Choroid plexus epithelial cell (primary cell): ENCODE measurements at places on chromosomes 1 and 21.

DNA sequence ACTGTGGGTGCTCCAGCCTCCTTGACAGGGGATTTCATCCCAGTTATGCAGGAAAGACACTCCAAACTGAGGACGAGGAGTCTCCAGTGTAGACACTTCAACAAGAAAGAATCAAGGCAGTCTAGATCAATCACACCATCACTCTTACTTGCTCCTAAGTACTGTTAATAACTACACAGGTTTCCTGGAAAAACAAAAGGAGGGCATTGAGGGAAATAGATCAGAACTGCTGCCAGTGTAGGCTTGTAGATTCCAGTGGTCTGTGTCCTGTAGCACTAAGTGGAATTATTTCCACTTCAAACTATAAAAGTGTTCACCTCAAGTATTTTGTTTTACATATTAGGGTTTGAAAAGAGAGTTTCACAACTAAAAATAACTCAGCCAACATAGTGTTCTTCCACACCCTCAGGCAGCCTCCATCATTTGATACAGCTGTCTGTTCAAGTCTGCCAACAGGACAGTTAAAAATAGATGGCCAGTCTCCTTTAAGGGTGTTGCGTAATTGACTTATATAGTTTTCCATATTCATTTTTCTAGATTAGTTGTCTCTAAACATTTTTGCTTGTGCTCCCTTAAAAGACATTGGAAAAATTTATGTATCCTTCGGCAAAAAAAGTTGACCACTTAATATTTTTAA, 32.0 kb upstream of the AGL start:
- peak; percentile 33 for DNase-seq

DNA sequence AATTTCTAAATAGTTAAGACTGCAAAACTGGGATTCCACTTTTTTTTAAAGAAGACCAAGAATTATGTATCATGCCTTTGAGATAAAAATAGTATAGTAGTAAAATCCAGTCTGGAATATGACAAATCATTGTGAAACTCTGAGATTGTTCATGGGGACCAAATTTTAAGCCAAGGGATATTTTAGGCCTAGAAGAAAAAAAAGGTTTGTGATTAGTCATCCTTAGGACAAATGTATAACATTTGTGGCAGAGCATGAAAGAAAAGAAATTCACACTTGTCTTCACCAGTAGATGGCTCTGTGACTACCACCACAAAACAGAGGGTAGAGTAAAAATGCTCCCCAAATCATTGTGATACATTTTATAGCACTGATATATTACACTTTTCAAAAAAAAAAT, 226.1 kb downstream of the KCTD3 start:
- peak; percentile 44 for DNase-seq

GRCh38 chr1:198903203-198903602, 264.4 kb downstream of the PTPRC start:
- no peak for DNase-seq

DNA sequence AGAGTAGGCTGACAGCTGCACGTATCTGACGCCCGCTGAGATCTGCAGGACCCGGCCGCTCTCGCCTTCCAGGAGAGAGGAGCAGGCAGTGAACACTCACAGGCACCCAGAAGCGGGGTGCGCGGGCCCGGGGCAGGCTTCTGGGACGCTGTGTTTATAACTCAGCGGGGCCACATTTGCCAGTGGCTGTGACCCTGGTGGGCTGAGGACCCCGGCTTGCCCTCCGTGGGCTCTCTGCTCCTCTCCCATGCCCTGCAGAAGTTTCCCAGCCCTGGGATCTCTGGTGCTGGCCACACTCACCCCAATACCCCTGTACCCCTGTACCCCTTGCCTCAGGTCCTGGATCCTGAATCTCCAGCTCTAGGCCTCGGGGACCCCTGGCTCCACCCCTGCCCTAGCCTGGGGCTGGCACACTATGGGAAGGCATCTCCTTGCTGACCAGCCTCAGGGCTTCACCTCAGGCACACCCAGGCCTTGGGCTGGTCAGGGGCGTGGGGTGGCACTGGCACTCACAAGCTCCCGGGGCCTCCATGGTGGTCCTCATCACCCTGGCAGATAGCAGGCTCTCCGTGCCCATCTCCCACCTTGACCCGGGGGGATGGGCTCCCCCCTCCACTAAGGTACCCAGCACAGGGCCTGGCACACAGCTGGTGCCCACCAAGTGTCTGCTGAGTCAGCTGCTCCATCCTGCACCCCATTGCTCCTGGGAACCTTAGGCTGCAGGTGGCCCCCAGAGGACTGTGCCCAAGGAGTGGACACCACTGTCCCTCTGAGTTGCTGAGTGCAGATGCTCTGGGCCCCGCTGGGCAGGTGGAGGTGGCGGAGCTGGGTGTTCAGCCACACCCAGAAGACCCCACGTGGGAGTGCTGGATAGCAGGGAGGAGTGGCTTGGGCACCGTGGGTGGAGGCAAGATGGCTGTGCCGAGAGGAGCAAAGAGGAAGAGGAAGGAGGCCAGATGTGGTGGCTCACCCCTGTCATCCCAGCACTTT, 32.4 kb downstream of the MORN1 start:
- DNase-seq = no peak

DNA sequence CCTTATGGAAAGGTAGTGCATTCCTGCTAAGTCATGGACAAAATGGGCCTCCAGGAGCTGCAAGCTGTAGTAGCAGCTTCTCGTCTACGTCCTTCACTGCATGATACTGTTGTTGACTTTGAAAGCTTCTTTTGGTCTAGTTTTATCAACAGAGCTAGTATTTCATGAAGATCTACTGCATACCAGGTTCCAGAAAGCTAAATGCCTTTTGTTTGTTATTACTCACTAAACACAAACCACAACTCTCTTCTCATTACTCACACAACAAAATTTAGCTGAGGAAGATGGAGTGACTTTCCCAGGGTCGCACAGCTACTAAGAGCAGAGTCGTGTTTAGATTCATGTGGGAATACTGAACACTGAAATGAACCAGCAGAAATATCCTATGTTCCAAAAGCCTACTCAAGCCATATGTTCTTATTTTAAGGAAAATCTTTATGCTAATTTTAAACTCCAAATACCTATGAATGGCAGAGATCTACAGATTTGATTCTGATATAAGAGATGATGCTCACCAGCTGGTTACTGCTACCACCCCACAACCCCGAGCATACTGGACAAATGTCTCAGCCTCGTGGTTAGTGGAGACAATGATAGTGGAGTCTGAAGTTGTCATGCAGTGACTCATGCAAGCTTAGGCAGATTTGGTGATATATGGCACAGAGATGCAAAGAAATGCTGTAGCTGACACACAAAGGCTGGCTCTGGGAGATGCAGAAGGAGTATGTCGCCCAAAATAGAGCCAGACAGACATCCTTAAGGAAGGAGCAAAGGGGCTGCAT, 20.6 kb downstream of the PGBD2 start:
- DNase-seq = peak; percentile 53

DNA sequence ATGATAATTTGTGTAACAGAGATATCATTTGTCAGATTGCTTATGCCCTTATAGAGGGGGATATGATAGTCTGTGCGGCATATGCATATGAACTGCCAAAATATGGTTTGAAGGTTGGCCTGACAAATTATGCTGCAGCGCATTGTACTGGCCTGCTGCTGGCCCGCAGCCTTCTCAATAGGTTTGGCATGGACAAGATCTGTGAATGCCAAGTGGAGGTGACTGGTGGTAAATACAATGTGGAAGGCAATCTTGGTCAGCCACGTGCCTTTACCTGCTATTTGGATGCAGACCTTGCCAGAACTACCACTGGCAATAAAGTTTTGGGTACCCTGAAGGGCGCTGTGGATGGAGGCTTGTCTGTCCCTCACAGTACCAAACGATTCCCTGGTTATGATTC, 82.4 kb downstream of the ZMYM4 start:
- DNase-seq = no peak

GRCh38 chr1:164137273-164137925, 421.6 kb upstream of the PBX1 start:
- DNase-seq = no peak

DNA sequence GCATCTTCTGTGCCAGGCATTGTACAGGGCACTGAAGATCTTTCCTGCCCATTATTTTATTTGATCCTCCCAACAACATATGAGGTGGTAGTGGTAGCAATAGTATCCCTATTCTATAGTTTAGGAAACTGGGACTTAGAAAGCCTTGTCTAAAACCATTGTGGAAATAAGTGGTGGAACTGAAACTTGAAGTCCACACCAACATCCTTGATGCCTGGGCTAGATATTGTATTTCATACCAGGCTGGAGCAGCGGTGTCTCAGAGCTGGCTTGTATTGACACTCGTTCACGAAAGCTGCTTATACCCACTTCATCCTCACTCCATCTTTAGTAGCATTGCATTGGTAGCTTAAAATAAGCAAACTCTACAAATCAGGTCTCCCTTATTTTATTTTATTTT, 9.7 kb upstream of the CTSS start:
- DNase-seq = no peak

DNA sequence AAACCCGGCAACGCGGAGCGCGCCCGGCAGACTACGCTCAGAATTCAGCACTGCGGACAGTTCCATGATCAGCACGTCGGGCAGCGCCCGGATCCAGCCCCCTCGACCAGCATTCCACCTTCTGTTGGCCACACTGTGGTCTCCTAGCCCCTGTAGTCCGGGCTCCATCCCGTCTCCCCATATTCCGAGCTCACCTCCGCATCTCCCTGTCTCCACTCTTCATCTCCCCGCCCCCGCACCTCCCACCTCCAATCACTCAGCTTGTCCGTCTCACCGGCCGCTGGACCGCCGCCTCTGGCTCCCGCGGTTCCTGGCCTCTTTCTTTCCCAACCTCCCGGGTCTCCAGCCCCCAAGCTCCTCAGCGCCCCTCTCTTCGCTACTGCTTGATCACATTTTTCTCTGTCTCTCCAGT, 500 bp downstream of the EPHA10 start:
- peak; percentile 55 for DNase-seq

GRCh38 chr1:55021942-55022546, 17.3 kb upstream of the PCSK9 start:
- peak; percentile 91 for DNase-seq

DNA sequence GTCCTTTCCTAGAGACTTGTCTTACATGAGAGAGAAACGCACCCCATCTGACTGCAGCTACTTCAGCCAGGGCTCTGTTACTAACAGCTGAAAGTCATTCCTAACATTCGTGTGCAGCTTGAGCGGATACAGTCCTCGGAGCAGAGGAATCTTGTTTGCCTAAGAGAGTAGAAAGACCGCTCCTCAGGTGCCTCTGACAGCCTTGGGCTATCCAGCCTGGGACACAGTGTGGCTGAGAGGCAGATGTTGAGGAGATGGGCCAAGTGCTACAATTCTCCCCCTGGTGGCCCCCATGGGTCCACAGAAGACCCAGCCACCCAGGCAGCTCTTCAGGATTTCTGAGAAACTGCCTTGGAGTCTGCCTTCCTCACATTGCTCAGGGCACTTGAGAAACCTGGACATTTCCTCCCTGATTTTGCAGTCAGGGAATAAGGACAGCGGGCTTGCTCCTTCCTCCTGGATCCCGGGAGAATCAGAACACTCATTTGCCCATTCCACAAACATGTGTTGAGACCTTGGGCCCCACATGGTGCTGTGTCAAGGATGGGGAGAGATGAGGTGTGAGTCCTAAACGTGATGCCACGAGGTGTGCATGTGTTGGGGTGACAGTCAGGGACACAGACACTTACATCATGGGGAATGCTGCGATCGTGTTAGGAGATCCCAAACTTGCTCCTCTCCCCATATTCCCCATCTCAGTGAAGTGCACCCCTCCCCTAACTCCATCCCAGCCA, 13.1 kb downstream of the TRIM62 start:
- DNase-seq = peak; percentile 50

DNA sequence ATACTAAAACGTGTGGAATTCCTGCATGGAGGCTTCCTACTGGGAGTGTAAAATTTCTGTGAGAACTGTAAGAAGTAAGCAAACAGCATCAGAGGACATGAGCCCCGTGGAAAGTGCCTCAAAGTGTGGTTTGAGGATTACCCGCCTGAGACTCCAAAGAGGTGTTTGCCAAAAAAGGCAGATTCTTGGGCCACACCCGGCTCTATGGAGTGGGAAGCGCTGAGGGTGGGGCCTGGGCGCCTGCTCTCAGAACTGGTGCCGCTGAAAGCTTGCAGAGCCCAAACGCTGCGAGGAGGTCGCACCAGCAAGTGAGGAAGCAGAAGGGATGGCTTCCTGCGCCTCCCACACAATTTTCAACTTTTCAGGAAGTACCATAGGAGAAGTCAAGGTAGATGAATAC, 43.0 kb upstream of the PSEN2 start:
- DNase-seq = peak; percentile 3

GRCh38 chr1:24283326-24284155, 35.6 kb upstream of the GRHL3 start:
- DNase-seq = peak; percentile 73

DNA sequence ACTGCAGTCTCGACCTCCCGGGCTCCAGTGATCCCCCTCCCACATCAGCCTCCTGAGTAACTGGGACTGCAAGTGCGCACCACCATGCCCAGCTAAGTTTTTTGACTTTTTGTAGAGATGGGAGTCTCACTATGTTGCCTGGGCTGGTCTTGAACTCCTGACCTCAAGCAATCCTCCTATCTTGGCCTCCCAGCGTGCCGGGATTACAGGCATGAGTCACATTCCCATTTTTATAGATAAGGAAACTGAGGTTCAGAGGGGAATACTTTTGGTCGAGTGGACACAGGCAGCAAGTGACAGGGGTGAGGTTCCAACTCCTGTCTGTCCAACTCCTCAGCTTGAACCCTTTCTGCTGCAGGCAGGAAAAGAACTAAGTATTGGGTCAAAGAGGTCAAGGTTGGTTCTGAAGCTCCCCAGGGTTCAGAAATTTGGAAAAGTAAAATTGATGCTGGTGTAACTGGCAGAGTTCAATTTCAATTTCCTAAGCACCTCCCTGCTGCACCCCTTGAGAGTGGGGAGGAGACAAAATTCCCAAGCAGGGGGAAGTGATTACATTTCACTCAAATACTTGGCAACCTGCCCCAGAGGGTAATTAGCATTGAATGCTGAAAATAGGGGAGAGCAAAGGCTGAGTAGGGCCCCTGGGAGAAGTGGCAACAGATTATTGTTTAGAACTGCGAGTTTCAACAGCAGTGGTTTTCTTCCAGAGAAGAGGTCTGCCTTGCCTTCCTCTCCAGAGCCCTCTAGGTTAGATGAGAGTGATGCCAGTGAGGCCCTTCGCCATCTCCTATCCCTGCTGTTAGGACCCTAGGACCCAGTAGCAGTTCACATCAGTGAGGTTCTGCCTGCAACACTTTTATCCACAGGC, 17.5 kb upstream of the ALPL start:
- peak; percentile 44 for DNase-seq

DNA sequence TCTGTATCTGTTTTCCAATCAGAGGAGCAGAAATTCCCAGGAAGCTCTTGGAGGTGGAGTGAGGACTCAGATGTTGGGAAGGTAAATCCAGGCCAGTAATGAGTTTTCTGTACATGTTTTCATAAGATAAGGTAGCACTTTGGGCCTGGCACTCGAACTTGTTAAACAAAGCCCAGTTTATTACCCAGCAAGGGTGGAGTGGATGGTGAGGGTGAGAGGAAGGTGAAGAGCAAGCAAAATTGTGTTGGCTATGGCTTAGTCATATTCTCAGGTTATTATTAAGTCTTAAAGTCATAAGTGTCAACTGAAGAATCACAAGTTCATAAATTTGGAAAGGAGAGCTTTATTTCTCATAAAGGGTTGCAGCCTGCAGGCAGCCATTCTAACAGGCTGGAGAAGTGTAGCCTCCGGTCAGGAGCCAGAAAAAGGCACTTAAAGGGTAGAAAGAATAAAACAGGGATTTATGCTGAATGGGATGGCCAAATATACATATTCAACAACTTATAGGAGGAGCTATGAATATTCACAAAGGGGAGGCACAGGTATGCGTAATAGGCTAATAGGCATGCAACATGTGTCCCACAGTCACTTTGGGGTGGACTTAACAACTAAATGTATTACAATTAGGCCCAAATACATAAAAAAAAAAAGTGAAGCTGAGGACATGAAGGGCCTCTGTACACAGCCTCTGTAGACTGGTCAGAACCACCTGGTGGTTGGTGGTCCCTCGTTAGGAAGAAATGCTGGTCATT, 523.9 kb downstream of the LMO4 start:
- DNase-seq = no peak
